Activated CD4-positive, CD25-positive, alpha-beta regulatory T cell treated with anti-CD3 and anti-CD28 coated beads, Interleukin-2, amount 50 U/mL, for 72 hours (primary cell): ENCODE measurements at places on chromosomes 5 and 9.

DNA sequence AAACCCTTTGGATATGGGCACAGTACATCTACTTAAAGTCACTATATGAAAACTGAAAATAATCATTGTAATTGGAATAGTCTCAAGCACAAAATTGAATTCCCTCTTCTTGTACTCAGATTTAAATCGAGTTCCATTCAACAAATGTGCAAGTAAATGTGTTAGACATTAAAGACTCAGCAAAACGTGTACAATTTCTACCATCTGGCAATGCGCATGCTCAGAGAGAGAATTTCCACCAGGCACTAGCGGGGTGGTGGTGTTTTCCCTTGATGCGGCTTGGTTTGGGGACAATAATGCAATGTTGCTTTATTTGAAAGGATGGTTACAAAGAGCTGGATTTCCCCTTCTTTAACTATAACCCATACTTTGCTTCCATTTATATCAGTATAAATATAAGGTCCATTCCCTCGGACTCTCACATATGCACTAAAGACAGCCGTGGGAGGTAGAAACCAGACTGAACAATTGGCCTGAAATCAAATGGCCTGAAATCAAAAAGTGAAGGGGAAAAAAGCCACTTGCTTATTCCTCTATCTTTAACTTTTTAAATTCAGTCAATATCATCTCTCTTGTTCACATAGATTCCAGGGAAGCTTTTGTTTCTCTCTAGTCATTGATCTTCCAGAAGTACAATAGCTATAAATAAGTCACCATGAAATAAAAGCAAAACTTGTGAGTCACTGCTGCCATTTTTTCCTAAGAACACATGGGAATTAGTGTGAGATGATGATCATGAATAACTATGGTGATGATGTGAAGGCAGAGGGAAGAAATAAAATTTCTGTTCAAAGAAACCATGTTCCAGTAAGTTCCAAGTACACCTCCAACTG, 59.2 kb downstream of the ADAMTS12 start:
- no peak for DNase-seq

GRCh38 chr5:84618262-84618661, 233.6 kb upstream of the EDIL3 start:
- DNase-seq = no peak

- DNase-seq = no peak
Observed at GRCh38 chr5:130978475-130978874, 186.6 kb downstream of the HINT1 start.

GRCh38 chr5:169828385-169828784, 151.9 kb downstream of the INSYN2B start:
- DNase-seq = no peak

DNA sequence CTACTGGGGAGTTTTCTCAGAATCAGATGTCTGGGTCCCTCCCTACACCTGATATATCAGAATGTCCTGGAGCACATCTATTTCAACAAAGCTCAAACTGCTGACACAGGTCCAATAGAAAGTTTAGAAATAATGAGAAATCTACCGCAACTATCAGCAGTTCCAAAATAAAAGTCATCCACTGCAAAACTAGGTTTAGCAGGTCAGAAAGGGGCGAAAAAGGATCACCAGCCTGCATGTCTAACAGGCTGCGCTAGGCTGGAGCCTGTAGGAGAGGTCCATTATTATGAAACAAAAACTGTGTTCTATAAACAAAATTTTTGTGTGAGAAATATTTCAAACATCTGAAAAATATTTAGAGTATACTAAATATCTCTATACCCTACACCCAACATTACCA, 84.1 kb upstream of the RNF38 start:
- DNase-seq = no peak

- no peak for DNase-seq
Observed at GRCh38 chr9:818958-819357, 22.5 kb upstream of the DMRT1 start.

- no peak for DNase-seq
Observed at GRCh38 chr9:41229408-41230401, 40.6 kb upstream of the ZNG1F start.

GRCh38 chr9:120698766-120699165, 15.5 kb downstream of the MEGF9 start:
- no peak for DNase-seq

DNA sequence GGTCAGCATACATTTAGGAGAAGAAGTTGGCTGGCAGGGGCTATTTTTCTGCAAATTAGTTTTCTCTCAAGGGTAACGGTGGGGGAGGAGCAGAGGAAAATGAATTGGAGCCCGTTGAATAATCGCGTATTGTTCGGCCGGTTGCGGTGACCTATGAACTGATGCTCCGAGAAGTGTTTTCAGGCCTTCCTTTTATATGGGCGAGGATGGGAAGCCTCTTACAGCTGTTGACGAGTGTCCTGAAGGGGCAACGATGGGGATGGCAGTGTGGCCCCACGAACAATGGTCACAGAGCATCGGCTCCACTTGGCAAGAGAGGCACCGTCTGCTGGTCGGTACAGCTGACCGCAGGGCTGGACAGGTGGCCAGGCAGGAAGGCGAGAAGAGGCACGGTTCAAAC, 400.7 kb downstream of the ZSWIM6 start:
- DNase-seq = no peak

GRCh38 chr9:13979941-13980318, 334.0 kb downstream of the NFIB start:
- DNase-seq = no peak

DNA sequence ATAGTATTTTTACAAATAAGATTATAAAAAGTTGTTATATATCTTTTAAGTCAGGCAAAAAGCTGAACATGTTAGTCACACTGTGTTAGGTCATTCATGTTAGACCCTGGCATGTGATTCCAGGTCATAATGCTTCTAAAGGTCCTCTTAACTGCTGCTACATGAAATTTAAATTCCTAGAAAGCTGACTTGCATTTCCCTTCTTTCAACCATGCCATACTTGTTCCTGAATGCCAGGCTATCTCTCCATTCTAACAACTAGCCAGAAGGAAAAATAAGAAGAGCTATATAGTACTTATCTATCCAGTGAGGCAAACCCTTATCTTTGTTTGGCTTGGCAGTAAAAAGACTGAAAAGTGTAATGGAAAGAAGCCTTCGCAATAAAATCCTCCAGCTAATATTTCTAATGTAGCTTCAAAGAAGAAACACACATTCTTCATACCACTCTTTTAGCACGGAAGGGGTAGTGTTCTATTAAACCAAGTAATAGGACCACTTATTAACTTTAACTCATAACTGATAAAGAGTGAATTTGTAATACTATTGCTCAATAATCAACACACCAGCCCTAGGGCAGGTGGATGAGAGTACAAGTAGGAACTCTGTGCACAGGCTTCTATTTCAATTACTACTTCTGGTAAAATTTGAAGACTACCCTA, 310.2 kb downstream of the PDE4D start:
- DNase-seq = no peak

DNA sequence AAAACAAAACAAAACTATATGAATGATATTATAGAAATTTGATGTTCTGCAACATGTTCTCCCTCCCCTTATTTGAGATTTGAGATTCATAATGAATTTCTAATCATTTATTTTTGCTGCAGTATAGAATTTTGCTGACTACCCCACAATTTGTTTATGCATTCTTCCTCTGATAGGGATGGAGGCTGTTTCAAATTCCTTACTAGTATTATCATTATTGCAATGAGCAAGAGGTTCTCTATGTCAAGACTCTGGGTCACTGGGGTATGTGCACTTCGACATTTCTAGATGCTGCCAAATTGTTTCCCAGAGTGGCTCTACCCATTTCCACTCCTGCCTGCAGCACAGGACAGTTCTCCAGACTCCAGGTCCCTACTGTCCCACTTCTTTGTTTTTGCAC, 54.9 kb upstream of the DAB2IP start:
- no peak for DNase-seq

- DNase-seq = no peak
Observed at GRCh38 chr9:123478160-123478559, 122.2 kb downstream of the CRB2 start.

DNA sequence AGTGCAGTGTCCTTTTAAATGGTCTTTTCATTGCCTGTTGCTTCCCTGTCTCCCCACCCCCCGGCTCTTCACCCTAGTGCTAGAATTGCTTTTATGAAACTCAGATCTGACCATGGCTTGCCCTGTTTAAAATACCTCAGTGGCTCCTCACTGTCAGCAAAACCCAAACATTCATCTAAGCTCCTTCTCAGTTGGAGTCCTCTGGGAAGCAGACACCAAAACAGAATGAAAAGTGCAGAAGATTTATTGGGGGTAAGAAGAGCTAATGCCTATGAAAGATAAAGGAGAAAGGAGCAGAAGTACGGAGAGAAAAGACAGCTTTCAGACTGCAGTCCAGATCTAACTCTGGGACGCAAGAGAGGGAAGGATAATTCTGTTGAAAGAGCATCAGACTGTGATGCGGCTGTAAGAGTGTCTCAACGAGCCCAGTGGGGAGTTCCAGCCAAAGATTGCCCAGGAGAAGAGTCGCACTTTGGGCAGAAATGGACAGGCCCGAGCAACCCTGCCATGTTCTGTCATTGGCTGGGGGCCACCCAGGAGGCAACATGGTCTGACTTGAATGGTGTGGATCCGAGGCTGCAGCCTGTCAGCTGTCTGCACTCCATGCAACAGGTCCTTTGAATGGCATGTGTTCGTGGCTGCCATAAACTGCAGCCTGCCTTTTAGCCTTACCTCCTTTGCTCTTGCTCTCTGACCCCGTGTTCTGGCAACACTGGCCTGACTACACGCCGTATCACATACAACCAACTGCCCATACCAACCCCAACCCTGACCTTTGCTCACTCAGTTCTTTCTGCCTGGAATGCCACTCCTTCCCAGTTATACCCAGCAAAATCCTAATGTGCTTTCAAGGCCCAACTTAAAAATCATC, 55.9 kb downstream of the IRF1 start:
- no peak for DNase-seq

DNA sequence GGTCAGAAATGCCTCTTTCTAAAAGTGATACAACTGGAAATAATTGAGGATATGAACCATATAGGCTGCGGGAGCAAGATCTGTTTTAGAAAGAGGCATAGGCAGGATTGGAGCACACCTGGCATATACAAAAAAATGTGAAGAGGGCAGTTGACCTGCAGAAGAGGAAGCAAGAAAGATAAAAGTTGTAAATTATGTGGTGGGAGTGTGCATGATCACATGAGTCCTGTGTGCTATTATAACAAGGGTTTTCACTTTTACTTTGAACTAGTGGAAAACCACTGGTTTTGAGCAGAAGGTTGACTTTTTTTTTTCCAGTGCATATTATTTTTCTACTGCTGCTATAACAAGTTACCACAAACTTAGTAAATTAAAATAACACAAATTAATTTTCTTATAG, 489.3 kb downstream of the ANXA1 start:
- DNase-seq = no peak

GRCh38 chr5:44875661-44876605, 67.2 kb downstream of the MRPS30 start:
- no peak for DNase-seq

DNA sequence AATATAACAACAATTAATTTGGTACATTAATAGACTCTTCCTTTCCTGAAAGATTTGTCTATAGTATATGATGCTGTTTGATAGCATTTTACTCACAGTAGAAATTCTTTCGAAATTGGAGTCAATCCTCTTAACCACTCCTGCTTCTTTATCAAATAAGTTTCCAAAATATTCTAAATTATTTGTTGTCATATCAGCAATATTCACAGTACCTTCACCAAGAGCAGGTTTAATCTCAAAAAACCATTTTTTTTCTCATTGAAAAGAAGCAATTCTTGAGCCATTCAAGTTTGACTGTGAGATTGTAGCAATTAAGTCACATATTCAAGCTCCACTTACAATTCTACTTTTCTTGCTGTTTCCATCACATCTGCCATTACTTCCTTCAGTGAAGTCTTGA, 83.5 kb upstream of the PRR16 start:
- DNase-seq = no peak

DNA sequence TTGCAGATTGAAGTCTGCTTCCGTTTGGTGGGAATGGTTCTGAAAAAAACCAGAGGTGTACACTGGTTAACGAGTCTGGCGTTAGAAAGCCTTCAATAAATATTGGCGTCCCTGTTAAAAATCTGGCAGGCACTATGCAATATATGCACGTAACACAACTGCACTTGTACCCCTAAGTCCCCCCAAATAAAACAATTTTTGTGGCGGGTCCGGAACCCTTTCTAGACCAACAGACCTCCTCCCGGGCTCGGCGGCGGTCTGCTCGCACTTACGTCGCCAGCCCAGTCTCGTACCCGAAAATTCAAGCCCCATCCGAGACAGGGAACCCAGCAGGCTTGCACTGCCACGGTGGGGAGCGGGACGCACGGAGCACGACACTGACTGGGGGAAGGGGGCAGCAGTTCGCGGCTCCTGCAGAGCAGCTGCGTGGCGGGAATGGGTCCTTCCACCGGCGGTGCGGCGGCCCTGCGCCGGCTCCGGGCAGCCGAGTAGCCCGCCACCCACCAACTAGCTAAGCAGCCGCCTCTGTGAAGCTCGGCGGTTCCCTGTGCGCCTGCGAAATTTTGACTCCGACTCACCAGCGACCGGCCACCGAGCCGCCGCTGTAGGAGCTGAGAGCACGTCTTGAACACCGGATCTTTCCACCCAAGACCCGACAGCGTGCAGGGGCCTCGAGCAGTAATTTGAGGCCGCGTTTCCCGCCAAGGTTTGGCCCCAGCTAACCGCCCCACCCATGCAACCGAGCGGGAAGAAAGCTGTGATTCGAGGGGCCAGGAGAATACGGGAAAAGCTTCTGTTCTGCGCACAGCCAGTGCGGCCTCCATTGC, 3.9 kb downstream of the MCIDAS start:
- no peak for DNase-seq

DNA sequence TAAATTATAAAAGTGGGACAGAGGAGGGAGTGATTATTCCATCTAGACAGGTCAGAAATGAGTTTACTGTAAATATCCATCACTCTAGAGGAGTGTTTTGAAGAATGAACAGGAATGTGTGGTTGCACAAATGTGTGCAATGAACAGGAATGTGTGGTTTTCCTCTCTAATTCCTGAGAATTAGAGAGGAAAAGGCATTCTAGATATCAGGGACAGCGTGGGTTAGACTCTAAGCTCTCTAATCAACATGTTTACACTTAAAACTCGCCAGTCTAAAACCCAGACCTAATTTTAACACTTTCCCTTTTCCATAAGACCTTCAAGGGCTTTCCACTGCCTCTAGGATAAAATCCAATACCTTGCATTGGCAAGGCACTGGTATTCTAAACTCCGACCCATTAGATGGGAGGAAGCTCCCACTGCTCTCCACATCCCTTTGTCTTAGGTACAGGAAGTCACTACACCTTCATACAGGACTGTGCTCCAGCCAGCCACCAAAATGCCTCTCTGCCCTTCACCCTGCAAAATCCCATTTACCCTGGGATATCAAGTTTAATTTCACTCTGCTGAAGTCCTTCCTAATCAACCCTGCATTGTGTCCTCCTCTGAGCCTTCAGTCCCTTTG, 67.9 kb downstream of the NFIB start:
- DNase-seq = no peak
